ENCODE measurements at places on chromosomes 7 and 10.

- peak; percentile 86 for DNase-seq
Observed at GRCh38 chr10:28661035-28661434, 16.3 kb upstream of the BAMBI start.

DNA sequence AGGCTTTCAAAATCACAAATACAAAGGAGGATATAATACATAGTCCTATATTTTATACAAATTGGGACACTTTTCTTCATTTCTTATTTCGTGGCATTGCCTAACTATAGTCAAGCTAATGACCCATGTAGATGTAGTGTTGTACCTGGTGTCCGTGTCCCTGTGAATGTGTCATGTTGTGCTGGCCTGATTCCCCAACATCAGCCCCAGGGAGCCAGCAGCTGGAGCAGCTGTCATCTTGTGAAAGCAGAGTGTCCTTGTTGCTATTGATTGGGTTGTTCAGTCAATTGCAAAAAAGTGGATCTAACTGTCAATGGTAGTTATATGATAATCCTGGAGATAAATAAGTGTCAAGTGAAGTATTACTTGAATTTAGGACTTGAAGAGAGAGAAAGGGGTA is 86.3 kb downstream of the KAT6B start:
- DNase-seq = no peak

DNA sequence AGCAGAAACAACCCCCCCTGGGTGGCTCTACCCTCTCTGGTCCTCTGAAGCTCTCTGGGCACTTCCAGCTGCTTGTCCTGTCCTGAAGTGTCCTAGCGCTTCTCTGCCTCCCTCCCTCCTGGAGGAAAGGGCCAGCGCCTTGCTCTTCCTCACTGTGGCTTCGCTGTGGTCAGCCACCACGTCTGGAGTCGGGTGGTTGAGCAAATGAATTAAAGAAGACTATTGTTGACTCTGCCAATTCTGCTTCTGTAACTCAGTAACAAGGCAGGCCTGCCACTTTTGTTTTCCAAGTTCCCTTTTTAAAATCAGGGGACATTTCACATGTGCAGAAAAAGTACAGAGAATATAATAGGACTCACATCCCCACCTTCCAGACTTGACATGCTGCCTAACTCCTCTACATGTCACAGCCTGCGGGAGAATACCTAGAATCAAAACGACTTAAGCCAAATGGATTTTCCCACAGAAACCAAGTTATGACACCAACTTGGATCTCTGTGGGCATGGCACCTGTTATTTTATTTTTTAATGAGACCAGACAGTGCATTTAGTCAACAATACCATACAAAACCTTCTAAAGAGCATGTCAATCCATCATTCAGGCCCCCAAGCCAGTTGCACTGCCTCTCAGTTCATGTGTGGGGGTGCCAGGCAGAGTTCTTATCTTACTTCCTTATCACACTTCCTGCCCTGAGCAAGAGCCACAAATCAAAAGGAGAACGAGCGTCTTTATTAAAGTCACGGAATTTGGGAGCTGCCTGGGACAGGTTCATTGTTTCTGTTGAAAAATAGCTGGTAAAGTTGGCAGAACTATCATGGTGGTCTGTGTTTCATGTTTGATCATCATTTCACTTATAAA is 6.8 kb downstream of the FFAR4 start:
- no peak for DNase-seq

DNA sequence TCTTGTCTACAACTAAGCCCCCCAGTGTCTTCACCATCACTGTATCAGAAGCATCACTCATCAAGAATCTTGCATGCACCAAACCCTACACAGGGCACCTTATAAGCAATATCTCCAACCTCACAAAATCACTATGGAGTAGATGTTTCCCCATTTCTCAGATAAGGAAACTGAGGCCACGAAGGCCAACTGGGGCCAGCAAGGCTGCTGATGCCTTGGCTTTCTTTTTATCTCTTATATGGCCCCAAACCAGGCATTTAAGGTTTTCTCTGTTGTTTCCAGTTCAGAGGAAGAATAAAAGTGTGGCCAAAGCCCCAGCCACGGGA is 47.3 kb upstream of the NPFFR1 start:
- no peak for DNase-seq

GRCh38 chr7:111783854-111784253 is 221.6 kb upstream of the IMMP2L start:
- no peak for DNase-seq

GRCh38 chr7:127353897-127354296 is 38.6 kb downstream of the ZNF800 start:
- DNase-seq = no peak

DNA sequence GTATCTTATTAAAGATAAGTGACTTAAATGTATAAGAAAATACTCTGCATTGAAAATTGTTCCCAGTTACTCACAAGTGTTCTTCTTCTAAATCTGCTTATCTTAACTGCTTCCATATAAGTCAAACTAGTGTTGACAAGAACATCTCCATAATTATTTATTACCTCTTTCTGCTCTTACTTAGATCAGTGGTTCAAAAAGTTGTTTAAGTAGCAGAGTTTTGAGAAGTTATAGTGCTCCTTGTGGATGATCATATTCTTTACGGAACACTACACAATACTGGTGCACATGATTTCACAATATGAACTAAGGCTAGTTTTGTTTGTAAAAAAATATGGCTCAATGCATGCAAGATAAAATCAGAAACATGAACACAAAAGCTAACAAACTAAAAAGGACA is 168.4 kb downstream of the SEMA3D start:
- DNase-seq = no peak

GRCh38 chr10:7544203-7544602 is 122.6 kb downstream of the ITIH5 start:
- no peak for DNase-seq

DNA sequence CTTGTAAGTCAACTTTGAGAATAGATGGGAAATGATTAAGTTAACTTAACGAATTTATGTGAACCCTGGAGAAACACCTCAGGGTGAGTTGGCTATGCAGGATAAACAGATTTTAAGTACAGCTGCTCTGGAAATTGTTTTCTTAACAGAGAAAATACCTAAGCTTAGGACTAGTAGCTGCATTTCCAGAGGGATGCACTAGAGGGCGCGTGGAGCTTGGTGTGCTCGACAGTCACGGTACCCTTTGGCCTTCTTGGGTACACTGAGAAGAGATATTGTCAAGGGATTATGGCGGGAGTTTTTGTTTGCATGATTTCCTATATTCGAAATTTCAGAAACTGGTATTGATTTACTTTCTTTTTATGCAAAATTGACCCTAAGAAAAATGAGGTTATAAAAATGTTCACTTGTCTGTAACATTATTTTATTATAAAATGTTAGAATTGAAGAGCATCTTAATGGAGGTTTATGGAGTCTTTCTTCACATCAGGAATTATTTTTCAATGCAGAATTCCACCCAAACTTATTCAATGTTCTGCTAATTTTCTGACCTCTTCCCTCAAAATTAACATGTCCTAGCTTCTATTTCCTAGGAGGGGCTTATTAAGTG is 58.4 kb upstream of the MYO3A start:
- DNase-seq = peak; percentile 48

- no peak for DNase-seq
Observed at GRCh38 chr7:127961786-127962453, 69.3 kb downstream of the LRRC4 start.

- no peak for DNase-seq
Observed at GRCh38 chr10:30190577-30191552, 131.5 kb upstream of the JCAD start.

- no peak for DNase-seq
Observed at GRCh38 chr7:35676211-35676610, 18.7 kb downstream of the HERPUD2 start.

DNA sequence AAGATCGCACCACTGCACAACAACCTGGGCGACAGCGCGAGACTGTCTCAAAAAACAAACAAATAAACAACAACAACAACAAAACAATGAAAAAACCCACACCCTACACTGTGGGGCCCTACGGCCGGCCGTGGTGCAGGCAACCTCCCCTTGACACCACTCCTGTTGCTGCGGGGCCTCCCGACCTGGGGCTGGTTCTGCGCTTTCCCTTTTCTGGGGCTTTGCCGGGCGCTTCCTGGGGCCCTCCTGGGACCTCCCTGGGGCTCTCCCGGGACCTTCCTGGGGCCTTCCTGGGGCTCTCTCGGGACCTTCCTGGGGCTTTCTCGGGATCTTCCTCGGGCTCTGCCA is 46.6 kb downstream of the INSIG1 start:
- DNase-seq = no peak

GRCh38 chr7:17153536-17153935 is 144.9 kb upstream of the AHR start:
- DNase-seq = no peak

DNA sequence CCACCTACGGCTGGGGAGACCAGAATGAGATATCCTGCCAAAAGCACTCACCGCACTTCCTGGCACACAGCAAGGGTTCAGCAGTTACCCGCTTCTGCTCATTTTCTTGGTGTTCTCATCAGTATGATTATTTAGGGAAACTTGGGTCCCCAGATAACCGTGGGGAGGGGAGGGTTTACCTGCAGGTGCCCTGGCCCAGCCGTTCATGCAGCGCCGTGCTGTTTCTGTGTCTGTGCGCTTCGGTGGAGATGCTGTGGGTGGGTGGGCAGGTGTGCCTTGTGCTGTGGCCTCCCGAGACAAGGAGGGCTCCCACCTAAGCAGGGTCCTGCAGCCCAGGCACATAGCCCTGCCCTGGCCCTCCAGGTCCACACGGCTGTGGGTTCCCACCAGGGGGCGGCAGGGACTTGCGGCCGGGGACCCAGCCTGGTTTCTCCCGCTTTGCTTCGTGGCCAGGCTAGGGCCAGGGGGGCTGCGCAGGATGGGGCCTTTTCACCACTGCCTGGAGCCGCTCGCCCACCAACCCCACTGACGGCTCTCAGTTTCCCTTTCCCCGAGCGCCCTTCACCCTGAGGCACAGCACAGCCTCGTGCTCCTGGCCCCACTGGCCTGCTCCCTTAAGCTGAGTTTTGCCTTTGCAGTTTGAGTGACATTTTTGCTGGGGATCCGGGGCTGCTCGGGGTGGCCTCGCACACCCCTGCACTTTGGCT is 78.5 kb downstream of the LHPP start:
- DNase-seq = no peak

- DNase-seq = no peak
Observed at GRCh38 chr7:52107355-52107754, 790.7 kb upstream of the COBL start.

GRCh38 chr7:71733107-71733870 is 601.3 kb downstream of the GALNT17 start:
- peak; percentile 27 for DNase-seq

GRCh38 chr7:4260867-4261600 is 421.1 kb upstream of the FOXK1 start:
- DNase-seq = no peak

DNA sequence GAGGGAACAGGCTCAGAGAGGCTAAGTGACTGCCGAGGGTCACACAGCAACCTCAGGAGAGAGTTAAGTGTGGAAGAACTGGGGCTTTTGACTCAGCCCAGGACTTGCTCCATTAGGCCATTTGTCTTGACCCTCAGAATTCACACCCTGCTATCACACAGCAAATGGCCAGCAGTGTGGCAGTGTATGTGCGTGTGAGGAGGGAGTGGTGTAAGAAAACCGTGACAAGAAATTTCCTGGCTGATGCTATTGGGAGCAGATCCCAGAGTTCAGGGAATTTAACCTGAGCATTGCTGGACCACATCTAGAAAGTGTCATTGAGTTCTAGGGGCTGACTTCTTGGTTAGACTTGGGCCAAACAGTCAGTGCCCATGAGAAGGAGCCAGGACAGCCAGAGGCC is 18.4 kb downstream of the VWA2 start:
- no peak for DNase-seq

DNA sequence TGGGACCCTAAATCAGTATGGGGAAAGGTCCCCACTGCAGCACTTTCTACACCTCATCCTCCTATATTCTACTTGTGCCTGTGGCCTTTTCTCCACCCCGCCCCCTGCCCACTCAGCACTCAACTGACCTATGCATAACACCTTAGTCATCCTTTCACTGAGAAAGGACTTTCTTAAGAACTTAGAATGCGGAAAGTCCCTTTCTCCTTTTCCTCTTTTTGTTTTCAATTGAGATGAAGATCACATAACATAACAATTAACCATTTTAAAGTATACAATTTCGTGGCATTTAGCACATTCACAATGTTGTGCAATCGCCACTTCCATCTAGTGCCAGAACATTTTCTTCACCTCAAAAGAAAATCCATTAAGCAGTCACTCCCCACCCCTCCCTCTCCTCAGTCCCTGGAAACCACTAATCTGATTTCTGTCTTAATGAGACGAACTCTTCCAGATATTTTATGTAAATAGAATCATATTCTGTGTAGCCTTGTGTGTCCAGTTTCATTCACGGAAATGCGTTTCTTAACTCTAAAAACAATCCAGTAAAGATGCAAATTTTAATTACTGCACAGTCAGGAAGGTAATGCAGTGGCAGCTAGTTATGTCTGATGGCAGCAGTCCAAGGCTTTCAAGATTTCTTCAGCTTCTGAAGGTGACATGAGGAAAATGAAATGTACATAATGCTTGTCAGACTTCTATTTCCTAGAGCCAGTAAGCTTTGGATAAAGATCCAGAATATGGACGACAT is 41.7 kb downstream of the FAS start:
- peak; percentile 51 for DNase-seq

GRCh38 chr7:158431941-158432347 is 155.7 kb downstream of the PTPRN2 start:
- peak; percentile 58 for DNase-seq

Measured in stromal cell of bone marrow (primary cell).